Chondrocyte (in vitro differentiated cells): ENCODE measurements at places on chromosomes 11 and 22.

DNA sequence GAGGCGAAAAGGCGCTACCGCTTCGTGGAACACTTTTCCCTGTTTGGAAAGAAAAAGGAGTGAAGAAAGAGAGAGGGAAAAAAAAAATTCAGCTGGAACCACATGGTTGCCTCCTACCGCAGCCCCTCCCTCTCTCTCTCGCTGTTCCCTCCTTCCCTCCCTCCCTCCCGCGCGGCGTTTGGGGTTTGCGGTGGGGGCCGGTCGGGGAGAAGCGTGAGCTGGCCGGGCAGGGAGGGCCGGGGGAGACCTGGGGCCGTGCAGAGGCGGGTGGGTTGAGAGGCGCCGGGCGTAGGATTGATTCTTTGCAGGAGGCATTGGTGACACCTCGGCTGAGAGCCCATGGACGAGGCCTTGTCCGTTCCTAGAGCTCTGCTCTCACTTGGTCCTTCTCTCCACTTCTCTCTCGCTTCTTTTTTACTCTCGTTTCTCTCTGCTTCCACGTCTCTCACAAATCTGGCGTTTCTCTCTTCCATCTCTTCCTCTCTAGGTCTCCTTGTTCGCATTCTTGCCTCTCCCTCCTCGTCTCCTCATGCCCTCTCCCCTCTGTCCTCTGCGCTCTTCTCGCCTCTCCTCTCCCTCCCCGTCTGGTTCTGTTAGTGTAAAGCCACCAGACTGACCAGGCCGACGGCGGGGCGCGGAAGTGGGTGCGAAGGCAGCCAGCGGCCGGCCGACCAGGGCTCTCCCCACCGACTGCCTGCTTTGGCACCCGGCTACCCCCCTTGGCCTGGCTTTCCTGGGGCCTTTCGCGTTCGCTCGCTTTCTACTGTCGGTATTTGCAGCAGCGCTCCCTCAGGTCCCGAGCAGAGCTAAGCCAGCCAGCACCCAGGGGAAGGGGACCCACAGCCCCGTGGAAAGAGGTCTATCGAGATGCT lies at the start of gene CLMP:
Gene CLMP, minus strand, starts transcription at position 61 of the 872 bp plus-strand sequence. CDS start 308 bp downstream, outside the sequence.
- DNase-seq: no peak

GRCh38 chr22:45903355-45904135 lies 73.4 kb downstream of the WNT7B start:
- no peak for DNase-seq

- DNase-seq: no peak
These were observed 205.8 kb downstream of the ARHGAP42 start for GRCh38 chr11:100892886-100893285.

- no peak for DNase-seq
These were observed 1.4 kb downstream of the FDX1 start for GRCh38 chr11:110431051-110431672.

GRCh38 chr11:9525116-9525515 lies 48.4 kb upstream of the WEE1 start:
- no peak for DNase-seq
